Activated CD4-positive, alpha-beta T cell treated with anti-CD3 and anti-CD28 coated beads, Interleukin-2, amount 50 U/mL, for 24 hours (primary cell): ENCODE measurements at places on chromosomes 11 and 22.

- DNase-seq = no peak
Measured at GRCh38 chr22:36954251-36955014, 41.0 kb downstream of the CSF2RB start.

DNA sequence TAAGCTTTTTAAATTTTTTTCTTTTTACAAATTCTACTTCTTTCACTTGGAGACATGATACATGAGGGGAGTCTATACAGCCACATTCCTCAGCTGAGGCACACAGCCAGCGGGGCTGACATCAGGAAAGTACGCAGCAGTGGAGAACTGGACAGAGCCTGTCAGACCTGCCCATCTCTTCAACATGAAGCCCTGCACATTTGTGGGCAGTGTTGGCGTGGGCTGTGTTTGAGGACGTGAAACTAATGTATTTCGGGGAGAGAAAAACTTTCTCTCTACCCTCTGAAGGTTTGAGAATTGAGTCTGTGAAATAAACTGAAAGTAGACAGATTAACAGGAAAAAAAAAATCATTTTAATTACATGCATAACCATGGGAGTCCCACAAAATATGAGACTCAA, 84.8 kb upstream of the HTATIP2 start:
- DNase-seq = no peak

DNA sequence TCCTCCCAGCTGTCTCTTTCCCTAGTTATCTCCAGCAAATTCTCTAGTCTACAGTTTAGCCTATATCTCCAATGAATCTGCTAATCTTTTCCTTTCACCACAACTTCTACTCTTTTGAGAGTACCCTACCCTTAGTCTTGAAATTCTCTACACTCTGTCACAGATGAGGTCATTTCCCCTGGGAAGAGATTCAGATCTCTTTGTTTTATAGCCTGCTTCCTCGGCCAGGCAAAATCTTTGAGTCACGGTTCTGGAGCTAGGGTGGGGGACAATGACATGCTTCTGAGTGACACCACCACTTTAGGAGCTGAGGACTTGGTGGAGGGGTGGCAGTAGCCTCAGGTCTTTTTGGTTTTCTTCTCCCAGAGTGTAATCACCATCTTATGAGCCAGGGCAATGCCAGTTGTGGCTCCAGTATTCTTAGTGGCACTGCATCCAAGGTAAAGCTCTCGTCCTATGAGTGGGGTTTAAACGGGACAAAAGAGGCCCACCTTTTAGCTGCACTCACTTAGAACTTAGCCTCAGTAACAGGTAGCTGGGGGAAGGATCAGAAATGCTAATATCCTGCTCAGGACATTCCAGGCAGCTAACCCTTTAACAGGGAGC, 98.5 kb upstream of the RRM1 start:
- no peak for DNase-seq

DNA sequence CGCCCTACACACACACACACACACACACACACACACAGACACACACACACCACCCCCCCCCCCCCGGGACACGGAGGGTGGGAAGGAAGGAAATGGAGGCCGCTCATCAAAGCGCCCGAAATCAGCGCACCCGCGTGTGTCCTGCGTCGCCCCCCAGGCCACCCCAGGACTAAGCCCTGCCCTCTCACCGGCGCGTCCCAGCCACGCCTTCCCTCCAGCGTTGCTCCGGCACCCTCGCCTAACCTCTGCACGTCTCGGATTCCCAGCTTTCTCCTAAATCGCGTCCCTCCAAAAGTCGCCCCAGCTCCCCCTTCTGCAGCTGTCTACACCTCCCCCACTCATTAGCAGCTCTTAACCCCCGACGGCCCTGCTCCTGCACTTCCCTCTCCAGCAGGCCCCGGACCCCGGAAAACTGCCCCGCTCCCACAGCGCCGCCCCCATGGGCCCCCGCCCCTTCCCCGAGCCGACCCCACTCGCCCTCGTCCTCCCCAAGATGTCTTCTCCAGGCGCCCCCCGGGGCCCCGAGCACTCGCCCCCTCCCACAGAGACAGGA, 557 bp downstream of the PACSIN2 start:
- DNase-seq = no peak

DNA sequence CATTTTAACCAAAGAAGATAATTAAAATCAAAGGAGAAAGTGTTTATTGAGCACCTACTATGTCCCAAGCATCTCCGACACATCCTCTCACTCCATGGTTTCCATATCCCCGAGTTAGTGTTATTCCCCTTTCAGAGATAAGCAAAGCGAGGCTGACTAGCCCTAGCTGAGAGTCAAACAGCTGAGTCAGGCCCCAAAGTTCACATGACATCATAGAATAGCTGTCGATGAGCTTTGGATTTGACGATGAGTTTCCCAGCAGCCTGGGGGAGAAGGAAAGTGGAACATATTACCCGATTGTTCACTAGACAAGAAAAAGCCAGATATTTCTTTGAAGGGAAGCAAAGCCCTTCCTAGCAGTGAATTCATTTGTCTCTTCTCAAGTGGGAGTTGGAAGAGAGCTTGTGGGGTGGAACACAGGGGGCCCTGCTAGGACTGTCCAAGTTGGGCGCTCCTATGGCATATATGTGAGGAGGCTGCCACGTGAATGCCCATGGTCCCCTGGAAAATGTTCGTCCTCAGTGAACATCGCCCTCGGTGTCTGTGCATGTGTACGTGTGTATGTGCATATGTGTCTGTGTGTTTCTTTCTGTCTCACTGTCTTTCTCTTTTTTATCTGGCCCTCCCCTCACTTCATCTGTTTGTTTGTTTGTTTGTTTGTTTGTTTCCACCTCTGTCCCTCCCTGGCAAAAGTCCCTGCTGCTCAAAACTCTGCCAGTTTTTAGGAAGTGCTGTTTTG, 493 bp upstream of the CYTH4 start:
- no peak for DNase-seq

- no peak for DNase-seq
Measured at GRCh38 chr11:111093061-111093460, 152.5 kb upstream of the POU2AF2 start.

GRCh38 chr11:35785287-35786167, 123.0 kb downstream of the TRIM44 start:
- DNase-seq = no peak

GRCh38 chr11:46888636-46889035, 29.7 kb downstream of the LRP4 start:
- no peak for DNase-seq

DNA sequence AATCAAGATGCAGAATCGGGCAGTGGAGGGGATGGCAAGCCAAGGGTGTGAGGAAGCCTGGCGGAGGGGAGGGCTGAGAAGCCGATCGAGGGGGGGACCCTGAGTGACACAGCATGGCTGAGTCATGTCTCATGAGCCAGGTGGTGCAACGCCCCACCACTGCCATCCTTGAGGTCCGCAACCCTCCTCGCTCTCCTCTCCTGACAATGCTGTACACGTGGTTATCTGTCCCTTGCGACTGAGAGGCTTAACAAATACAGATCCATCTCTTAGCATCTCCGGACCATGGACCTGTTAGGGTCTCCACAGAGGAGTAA, 14.2 kb downstream of the SLC22A12 start:
- no peak for DNase-seq

DNA sequence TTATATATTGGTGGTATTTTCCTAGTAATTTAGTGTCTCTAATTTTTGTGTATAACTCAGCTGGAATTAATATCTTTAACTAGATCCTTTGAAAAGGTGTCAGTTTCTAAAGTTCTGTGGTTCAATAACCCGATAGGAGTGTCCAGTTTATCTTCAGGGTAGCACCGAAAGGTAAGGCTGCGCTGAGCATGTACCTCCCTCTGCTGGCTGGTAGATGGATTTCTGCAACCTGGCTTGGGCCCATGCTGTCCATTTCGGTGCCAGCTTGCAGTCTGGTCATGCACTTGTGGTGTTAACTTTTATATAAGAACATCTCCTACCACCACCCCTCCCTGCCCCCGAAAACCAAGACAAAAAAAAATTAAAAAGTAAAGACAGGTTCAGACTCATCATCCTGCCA, 24.7 kb downstream of the EXT2 start:
- DNase-seq = no peak

DNA sequence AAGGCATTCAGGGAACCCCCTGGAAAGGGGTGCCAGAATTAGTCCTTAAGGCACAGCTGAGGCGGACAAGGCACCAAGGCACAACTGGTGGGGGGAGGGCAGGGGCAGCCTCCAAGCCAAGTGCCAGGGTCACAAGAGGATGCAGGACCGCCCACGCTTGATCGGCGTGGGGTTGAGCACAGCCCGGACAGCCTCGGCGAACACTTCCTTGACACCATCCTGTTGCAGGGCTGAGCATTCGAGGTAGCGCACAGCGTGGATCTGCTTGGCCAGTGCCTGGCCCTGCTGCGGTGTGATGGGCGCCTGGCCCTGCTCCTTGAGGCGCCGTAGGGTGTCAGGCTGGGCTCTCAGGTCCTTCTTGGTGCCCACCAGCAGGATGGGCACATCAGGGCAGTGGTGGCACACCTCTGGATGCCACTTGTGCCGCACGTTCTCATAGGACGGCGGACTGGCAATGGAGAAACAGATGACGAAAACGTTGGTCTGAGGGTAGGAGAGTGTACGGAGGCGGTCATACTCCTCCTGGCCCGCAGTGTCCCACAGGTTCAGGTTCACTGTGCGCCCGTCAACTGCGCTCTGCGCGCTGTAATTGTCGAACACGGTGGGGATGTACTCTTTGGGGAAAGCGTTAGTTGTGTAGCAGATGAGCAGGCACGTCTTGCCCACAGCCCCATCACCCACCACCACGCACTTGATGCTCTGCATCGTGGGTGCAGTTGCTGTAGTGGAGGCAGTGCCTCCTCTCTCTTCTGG, 13.1 kb downstream of the RHOG start:
- DNase-seq = no peak

GRCh38 chr11:79402912-79403311, 37.9 kb downstream of the TENM4 start:
- no peak for DNase-seq

DNA sequence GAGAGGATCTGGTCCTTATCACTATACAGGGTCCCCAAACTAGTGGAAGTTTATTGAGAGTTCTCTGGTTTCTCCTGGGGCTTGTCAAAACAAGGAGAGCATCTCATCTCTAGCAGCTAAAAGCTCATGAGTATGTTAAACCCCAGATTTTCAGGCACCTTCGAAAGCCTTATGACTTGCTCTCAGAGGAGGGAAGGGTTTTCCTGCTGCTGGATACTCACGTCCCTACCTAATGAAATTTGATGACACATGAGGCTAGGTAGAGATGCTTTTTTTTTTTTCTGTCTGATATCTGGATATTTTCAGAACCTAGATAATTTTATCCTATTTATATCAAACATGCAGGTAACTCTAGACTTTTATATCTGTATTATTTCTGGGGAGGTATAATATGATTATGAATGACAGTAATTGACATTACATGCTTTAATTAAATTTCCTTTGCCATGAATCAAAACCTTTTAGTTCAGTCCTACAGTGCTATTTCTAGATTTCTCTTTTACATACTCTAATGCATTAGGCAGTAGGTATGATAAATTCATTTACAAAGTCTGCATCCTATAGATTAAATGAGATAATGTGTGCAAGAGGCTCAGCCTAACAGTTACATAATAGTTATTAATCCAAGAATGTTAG, 73.9 kb downstream of the PARVA start:
- DNase-seq = no peak

DNA sequence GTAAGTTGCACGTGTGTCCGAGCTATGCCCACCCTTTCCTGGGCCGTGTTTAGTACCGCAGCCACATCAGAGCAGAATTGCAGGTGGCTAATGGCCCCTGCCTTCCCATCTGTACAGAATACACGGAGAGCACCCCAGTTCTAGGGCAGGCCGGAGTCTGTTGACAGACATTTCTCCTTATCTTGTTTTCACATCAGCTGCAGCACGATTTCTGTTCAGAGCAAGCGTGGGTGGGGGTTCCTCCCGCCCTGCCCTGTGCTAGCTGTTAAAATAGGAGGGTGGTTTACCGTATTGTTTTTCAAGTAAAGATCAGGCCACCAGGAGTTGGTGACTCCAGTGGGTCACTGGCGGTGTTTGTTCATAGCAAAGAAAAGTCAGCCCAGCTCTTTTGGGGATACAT, 41.1 kb downstream of the UBASH3B start:
- DNase-seq = peak; percentile 70

GRCh38 chr11:10899121-10899830, 41.4 kb upstream of the ZBED5 start:
- DNase-seq = no peak

- no peak for DNase-seq
Measured at GRCh38 chr11:86463120-86463519, 88.4 kb downstream of the CCDC81 start.

GRCh38 chr11:128525411-128526243, 61.7 kb downstream of the ETS1 start:
- DNase-seq = no peak

GRCh38 chr11:34331329-34331728, 26.5 kb downstream of the ABTB2 start:
- no peak for DNase-seq

DNA sequence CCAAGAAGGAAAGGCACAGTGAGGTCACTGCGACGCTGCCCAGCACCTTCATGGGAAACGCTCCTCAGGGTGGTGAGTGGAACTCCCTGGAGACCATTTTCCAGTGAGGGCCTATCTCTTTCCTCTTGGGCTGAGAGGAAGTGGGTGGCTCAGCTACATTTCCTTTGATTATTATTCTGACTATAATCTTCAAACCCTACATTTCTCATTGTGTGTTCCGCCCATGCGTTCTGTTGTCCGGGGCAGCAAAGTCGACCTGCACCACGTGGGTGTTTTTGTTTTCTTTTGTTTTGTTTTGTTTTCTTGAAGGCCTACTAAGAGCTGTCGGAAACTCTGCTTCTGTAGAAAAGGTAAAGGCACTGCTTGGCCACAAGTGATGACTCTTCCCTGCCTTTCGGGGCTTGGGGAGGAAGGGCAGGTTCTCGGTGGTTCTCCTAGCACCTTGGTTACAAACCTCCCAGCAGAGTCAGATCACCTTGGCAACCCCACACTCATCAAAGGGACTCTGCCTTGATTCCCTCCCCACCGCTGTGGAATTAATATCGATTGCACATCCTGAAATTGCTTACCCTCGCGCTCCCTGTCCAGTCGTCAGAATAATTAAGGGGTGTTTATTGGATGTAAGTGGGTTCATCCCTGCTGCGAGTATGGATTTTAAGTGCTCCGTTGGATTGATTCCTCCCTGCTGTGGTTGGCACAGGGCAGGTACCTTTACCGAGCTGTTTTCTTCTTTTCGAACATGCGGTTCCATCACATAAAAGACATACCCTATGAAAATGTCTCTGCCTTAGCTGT, 7.3 kb downstream of the PARVB start:
- DNase-seq = no peak

GRCh38 chr22:30922151-30922611, 46.4 kb downstream of the MORC2 start:
- DNase-seq = peak; percentile 79

DNA sequence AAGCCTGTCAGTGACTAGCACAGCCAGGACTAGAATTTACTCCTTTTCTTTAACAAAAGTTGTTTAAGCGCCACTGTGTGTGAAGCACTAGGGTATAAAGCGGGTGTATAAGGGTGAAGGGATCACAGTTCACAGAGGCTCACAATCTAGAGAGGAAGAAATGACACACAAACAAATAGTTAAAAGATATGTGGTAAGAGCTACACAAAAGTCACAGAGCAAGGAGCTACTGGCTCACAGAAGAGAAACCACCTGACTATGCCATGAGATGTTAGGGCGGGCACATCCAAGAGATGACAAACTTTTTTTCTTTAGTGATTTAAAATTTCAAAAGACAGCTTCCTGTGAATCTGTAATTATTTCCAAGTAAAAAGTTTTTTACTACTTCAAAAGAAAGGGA, 55.6 kb downstream of the PHF21A start:
- DNase-seq = no peak
